ENCODE measurements at places on chromosomes 1 and 21.
A peak's percentile ranks its signal among the peaks of the same experiment; 100 is the strongest.

DNA sequence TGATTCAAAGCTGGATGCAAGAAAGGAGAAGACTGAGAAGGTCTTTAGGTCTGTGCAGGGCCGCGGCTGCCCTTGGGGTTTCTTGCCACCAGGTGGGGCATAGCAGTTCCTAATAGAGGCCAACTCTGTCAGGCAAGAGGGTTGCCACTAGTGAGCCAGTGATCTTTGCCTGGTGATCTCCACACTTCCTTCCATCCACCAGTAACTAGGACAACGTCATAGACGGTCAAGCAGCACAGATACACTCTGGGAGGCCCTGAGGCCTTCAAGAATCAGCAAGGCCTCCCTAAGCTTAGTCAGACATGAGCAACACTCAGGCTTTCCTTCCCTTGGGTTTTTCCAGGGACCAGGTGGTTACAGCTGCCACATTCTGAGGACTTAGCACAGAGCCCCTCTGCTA, 32.9 kb upstream of the ATP2B4 start:
- DNase-seq = peak; percentile 63

GRCh38 chr1:112618721-112619517, at the start of gene ST7L:
Gene ST7L (minus strand): TSS chr1:112619141. CDS start chr1:112619113, 28 bp downstream.
- peak; percentile 71 for DNase-seq

DNA sequence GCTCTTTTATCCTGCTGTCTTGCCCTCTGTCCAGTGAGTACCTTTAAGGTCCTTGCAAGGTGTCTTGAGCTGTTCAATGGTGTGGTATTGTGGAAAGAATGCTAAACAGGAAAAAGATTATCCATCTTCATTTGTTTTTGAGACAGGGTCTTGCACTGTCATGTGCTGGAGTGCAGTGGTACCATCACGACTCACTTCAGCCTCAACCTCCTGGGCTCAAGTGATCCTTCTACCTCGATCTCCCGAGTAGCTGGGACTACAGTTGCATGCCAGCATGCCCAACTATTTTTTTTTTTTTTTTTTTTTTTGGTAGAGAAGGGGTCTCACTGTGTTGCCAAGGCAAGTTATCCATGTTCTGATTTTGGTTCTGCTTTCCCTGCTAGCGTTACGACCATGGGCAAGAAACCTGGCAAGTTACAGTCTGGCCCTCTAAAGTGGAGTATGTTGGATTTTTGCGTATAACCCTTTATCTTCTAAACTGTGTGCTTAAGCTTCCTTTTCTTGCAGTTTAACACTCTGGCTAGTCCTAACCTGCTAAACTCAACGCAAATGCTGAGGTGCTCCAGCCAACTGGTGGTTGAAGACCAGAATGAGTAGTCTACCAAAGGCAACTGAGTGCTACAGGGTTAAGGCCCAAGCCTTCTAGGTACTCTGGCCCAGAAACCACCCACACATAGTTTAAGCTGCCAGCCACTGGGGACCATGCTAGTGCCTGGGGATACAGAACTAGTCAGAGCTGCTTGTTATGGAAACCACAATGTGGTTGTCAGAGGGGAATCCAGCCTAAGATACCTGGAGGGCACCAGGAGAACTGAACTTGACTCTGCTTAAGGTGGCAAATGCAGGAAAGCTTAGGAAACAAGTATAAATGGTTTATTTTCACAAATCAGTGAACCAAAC, 7.9 kb downstream of the RPL11 start:
- DNase-seq = peak; percentile 37

DNA sequence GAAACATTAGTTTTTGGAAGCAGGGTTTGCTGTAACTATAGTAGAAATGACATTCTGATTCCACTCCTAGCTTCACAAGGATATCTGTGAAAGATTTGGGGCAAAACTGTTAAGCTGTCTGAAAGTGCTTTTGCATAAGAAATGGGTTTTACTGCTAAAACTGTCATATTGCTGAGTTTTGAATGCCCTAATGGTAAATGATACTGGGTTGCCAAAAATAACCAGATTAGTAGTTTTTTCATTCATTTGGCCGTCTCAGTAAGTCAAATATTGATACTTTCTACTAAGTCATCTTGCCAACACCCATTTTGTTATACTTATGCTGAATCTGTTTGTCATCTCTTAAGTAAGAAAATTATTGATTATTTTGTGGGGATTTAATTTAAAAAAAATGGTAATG, 399 bp upstream of the PTPRC start:
- no peak for DNase-seq

- DNase-seq = no peak
Measured at GRCh38 chr1:59079434-59080140, 217.3 kb upstream of the FGGY start.

- no peak for DNase-seq
Measured at GRCh38 chr1:24048205-24048869, 63.6 kb downstream of the MYOM3 start.

- DNase-seq = no peak
Measured at GRCh38 chr1:44261171-44261817, 48.0 kb downstream of the DMAP1 start.

GRCh38 chr1:109529881-109530456, 9.7 kb upstream of the GPR61 start:
- no peak for DNase-seq

DNA sequence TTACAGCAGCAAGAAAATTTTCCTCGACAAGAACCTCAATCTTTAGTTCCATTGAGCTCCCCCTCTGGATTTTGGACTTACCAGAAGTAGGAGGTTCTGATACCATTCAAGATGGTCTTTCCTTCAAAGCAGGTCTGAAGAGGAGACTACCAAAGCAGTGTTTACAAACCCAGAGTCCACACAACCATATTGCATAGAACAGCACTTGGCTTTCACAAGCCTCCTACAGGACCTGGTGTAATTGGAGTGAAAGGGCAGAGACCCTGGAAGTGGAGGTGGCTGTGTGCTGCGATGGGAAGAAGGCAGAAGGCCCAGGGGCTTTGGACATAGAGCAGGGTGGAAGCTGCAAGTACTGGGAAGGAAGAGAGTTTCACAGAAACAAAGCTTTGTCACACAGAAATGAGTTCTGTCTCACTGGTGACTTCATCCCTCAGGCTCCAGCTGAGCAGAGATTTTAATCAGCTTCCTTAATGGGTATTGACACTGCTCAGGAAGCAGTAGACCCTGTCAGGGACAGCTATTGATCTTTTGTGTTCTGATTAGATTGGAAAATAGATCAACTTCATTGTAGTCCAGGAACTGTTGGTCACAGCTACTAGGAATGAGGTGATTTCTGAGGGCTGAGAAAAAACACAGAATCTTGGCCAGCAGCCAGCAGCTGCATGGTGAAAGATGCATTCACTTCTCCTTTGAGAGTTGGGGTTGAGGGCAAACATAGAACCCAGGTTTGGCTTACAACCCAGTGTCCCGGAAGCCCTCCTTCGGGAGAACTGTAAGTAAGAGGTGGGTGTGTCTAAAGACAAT, 124.0 kb downstream of the SYT2 start:
- DNase-seq = no peak

DNA sequence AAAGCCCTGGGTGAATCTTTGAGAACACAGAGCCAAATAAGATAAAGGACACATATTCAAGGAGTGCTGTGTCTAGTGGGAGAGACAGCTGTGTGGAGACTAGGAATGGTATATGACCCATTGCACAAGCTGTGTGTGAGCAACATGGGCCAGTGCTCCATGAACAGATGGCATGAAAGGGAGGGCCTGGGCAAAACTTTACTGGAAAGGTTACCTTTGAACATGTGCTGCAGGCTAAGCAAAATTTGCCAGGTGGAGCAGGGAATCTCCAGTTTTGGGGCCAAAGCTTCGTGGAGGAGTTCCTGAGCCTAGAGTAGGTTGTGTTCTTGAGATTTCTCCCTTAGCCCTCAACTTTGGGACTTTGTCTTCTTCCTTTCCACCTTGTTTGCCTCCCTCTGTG, 446.1 kb upstream of the PROX1 start:
- no peak for DNase-seq

GRCh38 chr1:205669341-205670149, 10.8 kb downstream of the SLC45A3 start:
- DNase-seq = no peak

GRCh38 chr1:220113136-220113695, 19.3 kb downstream of the IARS2 start:
- peak; percentile 40 for DNase-seq

- no peak for DNase-seq
Measured at GRCh38 chr1:192877283-192877886, 68.5 kb downstream of the RGS2 start.

DNA sequence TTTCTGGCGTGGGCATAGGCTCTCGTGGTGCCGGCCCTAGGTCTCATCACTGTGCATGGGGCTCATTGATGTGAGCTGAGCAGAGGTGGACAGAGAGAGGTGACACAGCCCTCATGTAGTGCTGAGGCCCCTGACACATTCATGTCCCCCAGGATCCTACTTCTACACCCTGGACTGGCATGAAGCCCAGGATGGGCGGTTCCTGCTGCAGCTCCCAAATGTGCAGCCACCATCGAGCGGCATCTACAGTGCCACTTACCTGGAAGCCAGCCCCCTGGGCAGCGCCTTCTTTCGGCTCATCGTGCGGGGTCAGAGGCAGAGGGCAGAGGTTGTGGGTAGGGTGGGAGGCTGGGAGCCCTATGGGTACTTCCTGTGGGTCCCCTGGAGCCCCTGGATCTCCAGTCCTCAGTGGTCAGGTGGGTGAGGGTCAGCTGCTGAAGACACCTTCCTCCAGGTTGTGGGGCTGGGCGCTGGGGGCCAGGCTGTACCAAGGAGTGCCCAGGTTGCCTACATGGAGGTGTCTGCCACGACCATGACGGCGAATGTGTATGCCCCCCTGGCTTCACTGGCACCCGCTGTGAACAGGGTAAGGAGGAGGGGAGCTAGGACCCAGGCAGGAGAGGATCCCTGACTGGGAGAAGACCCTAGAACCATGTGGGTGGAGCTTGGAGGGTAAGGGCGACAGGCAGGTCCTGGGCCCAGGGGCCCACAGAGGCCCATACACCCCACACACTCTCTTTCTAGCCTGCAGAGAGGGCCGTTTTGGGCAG, 6.1 kb downstream of the TIE1 start:
- DNase-seq = no peak

GRCh38 chr1:196774603-196775002, at the start of gene CFHR3:
Gene CFHR3 (plus strand): TSS chr1:196774840. CDS start chr1:196774887, 47 bp downstream.
- no peak for DNase-seq

DNA sequence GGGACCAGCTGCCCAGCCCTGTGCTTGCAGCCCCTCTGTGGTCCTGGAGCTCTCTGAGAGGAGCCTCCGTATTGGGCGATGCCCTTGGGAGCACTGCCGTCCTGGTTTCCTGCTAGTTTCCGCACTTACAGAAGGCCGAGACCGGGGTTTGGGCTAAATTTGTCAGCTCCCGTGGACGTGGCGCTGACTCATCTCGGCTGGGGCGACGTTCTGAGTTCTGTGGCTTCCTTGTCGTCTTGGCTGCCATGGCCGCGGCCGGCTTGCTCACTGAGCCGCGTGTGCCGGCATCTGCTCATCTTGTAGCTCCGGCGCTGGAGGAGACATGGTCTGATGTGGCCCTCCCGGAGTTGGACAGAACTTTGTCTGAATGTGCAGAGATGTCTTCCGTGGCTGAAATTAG, 64.9 kb downstream of the PCNT start:
- no peak for DNase-seq

DNA sequence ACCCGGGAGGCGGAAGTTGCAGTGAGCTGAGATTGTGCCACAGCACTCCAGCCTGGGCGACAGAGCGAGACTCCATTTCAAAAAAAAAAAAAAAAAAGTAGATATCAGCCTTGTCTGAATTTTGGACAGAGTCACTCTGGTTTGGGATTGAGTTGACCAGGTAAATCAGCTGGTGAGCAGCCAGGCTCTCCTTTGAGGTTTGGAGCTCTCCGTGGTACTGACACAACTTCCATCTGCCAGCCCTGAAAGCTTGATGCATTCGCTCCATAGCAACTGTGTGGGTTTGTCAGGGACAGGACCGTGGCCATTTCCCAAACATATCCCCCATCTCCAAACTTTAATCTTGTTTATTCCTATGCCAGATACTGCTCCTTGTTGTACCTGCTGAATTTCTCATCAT, 155.2 kb downstream of the DMRTA2 start:
- DNase-seq = no peak

- no peak for DNase-seq
Measured at GRCh38 chr1:70039485-70039884, 165.9 kb downstream of the LRRC40 start.

DNA sequence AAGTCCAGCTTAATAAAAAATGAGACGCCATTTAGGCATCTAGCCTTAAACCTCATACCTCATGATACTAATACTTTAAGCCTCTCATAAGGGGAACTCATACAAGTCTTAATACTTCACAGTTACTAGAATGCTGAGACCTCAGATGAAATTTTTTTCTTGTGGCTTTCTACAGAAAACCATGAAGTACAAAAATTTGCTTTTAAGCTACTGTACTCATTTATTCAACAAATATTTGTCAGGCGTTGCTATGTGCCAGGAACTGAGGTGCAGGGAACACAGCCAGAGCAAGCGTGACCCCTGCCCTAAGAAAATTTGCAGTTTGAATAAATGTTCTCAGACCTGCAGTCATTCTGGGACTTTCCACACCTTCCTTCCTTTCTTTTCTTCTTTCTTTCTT, 150.6 kb downstream of the MRPL39 start:
- DNase-seq = peak; percentile 45

DNA sequence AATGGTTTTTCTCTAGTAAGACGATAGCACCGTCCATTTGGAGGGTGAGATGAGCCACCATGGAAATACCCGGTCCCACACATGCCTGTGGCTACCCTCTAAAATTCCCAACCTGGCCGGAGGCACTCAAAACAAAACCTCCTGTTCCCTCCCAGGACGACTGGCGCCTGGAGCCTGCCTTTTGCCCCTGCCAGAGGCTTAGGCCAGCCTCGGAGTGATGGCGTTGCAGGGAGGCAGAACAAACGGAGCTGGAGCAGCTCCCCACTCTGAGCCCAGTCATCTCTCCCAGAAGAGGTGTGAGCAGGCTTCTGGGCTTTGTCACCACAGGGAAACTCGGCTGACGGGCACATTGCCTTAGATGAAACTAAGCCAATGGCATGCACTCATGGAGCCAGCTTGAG, 213.7 kb upstream of the HOOK1 start:
- DNase-seq = no peak

- DNase-seq = no peak
Measured at GRCh38 chr1:98698625-98699024, 37.1 kb downstream of the SNX7 start.

DNA sequence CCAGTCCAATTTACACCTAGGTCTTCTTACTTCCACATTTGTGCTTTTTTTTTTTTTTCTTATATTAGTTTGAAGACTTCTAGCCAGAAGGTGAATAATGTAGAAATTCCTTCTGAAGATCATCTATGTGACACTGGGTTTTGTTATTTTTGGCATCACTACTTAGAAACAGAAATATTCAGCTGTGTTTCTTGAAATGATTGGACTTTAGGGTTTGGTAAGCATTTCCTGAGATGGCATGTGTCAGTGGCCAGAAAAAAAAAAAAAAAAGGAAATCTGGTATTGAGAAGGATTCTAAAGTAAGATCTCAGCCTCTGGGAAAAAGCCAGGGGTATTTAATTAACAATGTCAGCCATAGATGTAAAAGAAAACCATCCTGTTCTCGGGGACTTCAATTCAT, 43.4 kb upstream of the LRRC8C start:
- DNase-seq = no peak

GRCh38 chr1:214404571-214405213, 123.7 kb downstream of the SMYD2 start:
- no peak for DNase-seq

Measured in activated T-cell treated with anti-CD3 and anti-CD28 coated beads, Interleukin-2, amount 50 U/mL, for 72 hours (primary cell).